Osteoblast (primary cell): ENCODE measurements at places on chromosomes 16 and 17. TPM values are rescaled to one million over a fixed set of nuclear protein-coding genes. Genes with fewer than 3 reads are reported as not detected.

- DNase-seq = peak; percentile 35
These were observed 557 bp upstream of the CX3CL1 start for GRCh38 chr16:57371494-57372371.

DNA sequence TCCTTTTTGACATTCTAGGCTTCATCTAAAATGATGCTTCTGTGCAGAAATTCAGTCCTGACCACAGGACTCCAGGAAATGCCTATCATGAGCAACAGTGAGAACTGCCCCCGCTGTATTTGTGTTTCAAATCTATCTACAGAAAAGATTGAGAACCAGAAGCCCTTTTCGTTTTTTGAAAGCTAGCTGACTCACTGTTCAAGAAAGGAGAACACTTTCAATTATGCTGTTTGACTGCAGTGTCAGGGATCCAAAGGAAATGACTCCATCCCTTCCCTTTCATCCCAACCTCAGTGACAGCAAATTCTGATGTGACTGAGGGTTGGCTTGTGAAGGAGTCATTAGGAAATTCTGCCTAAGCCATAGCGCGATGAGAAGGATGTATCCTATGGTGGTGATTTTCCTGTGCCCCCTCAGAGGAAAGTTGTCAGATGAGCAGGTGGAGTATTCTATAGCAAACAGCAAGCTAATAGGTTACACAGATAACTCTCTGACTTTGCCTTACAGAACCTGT lies 622.3 kb downstream of the TMEM114 start:
- DNase-seq = no peak

- DNase-seq = no peak
These were observed 46.0 kb upstream of the ADAMTS18 start for GRCh38 chr16:77480681-77481315.

- no peak for DNase-seq
These were observed 236.6 kb upstream of the MYOCD start for GRCh38 chr17:12429116-12429515.

DNA sequence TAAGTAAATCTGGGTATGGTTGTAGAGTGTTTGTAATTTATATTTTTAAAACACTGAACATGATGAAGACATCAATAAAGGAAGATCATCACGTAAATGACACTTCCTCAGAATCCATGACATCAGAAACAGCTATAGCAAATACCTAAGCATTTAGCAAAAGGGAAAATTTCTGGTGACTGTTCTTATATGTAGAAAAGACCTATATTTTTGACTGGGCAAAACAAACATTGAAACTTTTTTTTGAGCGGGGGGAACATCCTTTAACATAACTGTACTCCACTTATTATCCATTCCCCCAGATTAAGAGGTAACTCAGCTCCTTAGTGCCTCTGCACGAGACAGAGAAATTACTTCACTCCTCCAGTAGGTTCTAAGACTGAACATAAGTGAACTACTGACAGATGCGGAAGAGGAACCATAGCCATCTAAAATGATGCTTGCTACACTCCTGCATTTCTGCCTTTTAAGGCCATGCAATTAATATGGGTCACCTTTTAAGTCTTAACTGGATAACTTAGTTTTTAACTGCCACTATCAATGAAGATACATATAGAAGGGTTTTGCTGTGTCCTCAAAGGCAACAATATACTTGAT lies 9.4 kb downstream of the CRYBA1 start:
- peak; percentile 51 for DNase-seq

The KREMEN2 gene
- not detected in 2 replicates for total RNA-seq

The FA2H gene
- total RNA-seq = not detected in 2 replicates

The STH gene
- not detected in 2 replicates for total RNA-seq

The RNF112 gene
- total RNA-seq = 0.29 and 0.36 TPM in 2 replicates

The ATMIN gene
- 61.2 and 64.5 TPM in 2 replicates for total RNA-seq

The ARL5C gene
- not detected in 2 replicates for total RNA-seq
